Mucosa of gallbladder (tissue), 1 donor: ENCODE measurements at places on chromosomes 11 and 22. TPM values are rescaled to one million over a fixed set of nuclear protein-coding genes. Genes with fewer than 3 reads are reported as not detected.

The MMP8 gene
- total RNA-seq: not detected

The NPAS4 gene
- 1.5 TPM for total RNA-seq

The SERHL2 gene
- total RNA-seq: 2.9 TPM

The GGTLC2 gene
- total RNA-seq: not detected
